ENCODE measurements at places on chromosomes 3 and 15.

DNA sequence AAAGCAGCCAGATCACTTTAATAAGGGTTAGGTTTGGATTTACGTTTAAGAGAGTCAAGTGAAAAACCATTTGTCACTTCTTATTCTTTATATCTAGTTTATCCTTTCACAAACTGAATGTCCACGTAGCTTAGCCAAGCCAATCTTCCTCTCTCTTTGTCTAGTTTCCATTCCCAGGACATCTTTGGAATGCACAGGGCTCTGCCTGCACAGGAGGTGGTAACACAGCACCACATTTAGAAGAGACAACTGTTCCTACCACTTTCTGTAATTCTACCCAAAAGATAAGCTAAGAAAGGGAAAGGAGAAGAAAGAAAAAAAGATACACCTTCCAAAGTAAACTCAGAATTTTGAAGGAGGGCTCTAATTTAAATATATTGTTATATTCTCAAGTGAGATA is 67.9 kb downstream of the IGSF11 start:
- no peak for DNase-seq

DNA sequence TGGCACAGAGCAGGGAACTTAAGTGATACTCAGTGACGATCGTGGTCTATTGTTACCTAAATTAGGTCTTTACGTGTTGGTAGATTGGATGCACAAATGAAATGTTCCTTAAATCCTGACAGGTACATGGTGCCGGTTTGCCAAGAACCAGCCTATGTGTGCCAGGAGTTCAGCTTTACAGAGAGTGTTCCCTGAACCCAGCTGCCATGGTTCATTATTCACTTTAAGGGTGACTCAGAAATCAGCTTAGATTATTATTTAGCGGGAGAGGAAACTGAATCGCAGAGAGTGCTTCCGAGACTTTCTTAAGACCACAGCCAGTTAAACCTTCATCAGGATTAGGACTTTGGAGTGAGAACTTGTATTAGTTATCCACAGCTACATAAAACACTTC is 21.5 kb downstream of the FAM43A start:
- DNase-seq = no peak

DNA sequence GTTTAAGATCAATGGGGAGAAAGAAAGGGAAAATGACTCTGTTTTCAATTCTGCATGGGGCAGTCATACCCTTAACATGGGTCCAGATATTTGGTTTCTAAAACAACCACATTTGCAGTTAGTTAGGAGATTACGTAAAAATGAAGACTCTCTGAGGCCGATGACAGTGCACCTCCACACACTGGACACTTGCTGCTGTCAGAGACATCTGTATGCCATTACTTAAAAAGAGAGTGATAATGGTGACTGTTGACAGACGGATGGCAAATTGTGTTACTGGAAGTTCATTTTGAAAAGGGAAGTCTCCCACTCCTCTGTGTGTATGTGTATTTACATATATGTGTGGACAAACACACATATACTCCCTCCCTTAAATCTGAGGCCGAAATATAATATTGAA is 304.5 kb upstream of the SEMA6D start:
- no peak for DNase-seq

DNA sequence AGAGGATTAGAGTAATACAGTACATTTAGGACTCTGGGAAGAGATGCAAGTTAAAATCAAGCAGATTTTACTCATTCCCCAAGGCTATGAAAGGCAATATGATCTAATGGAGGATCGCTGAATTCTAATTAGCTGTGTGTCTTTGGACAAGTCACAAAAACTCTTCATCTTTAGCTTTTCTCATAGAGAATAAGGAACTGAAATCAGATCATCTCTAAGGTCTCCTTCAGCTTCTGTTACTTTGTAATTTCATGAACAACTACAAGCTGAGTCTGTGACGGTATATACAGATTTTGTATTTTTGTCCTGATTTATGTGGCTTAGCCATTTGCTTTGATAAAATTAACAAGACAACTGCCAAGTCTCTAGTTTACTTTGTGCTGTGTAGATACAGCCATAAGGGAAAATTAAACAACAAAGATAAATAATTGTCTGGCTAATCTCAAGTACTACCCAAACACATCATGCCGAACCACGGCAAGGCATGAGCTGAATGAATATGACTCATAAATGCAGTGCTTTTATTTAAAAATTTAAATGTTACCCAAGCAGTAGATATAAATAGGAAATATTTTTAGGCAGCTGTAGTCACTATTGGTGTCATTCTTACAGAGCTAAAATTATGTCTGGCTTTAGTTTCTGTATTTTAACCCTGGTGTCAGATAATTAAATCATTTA is 81.5 kb downstream of the GAP43 start:
- no peak for DNase-seq

- DNase-seq = no peak
Observed at GRCh38 chr15:67639591-67639990, 97.1 kb downstream of the MAP2K5 start.
